Sigmoid colon (tissue), 7 donors: ENCODE measurements at places on chromosomes 16 and 17. TPM values are rescaled to one million over a fixed set of nuclear protein-coding genes. Genes with fewer than 3 reads are reported as not detected.

GRCh38 chr17:77281904-77282367 is 141.2 kb downstream of the SEC14L1 start:
- DNase-seq: no peak
- H3K4me1 ChIP-seq: no peaks in the 10 kb centered on the region
- H3K27me3 ChIP-seq: no peaks in the 10 kb centered on the region
- peak overlapping the region; percentile 12 for H3K27ac ChIP-seq
- H3K36me3 ChIP-seq: no peaks in the 10 kb centered on the region
- H3K4me3 ChIP-seq: no peak overlapping the region

- DNase-seq: no peak
- H3K27ac ChIP-seq: peak overlapping the region; percentile 42
- no peaks in the 10 kb centered on the region for H3K36me3 ChIP-seq
- H3K4me3 ChIP-seq: peak overlapping the region; percentile 30
- H3K27me3 ChIP-seq: no peaks in the 10 kb centered on the region
- no peaks in the 10 kb centered on the region for H3K4me1 ChIP-seq
Measured at GRCh38 chr17:59753522-59754467, 46.3 kb downstream of the VMP1 start.

DNA sequence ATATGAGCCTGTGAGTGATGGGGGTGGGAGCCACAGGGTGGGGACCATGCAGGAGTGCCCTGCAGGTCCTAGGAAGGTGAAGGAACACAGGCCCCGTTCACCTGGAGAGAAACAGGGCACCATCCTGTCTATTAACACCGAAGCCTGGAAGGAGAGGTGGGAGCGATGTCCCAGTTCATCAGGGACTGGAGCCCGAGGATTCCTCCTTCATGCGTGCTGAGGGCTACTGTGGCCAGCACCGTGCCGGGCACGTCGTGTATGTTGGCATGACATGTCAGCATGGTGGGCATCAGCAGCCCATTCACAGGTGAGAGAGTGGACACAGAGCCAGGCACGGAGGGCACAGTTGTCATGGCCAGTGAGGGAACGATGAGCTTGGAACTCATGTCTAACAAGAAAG is 1.4 kb downstream of the WFIKKN2 start:
- H3K4me3 ChIP-seq: no peak overlapping the region
- H3K4me1 ChIP-seq: no peaks in the 10 kb centered on the region
- no peak for DNase-seq
- H3K27me3 ChIP-seq: no peaks in the 10 kb centered on the region
- H3K36me3 ChIP-seq: no peaks in the 10 kb centered on the region

DNA sequence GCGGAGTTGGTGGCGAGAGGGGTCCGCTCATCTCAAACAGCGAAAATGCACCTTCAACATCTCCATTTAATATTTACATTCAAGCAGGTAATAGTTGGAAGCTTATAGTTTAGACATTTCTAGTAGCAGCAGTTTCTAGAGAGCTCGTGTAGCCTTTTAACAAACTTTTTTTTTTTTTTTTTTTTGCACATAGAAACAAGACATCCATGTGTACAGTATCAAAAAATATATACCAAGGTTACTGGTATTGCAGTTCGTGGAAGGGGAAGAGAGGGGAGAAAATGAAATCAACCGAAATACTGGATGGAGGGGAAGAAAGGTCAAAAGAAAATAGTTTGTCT is 6.2 kb downstream of the CBX4 start:
- no peak overlapping the region for H3K27ac ChIP-seq
- peaks cover 30% of the 10 kb centered on the region for H3K27me3 ChIP-seq
- peaks cover 9% of the 10 kb centered on the region for H3K36me3 ChIP-seq

GRCh38 chr17:63445571-63445953 is 544 bp downstream of the CYB561 start:
- no peaks in the 10 kb centered on the region for H3K27me3 ChIP-seq
- H3K36me3 ChIP-seq: no peaks in the 10 kb centered on the region
- H3K27ac ChIP-seq: peak overlapping the region; percentile 75
- peak overlapping the region; percentile 59 for H3K4me3 ChIP-seq

DNA sequence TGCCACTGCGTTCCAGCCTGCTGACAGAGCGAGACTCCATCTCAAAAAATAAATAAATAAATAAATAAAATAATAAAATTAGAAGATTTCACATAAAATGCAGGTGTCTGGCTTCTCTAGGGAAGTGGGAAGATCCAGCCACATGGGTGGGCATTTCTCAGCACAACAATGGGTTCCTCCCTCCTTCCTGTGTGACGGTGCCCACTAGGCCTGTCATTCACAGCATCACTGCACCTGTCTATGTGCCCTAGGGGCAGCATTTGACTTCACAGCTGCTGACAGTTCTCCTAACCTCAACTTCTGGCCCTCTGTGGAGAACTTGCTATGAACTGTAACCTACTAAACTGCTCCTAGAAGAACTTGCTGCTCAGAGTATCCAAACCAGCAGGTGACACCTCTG is 3.0 kb downstream of the ABHD15 start:
- peaks cover 15% of the 10 kb centered on the region for H3K4me1 ChIP-seq
- no peak overlapping the region for H3K27ac ChIP-seq
- no peaks in the 10 kb centered on the region for H3K36me3 ChIP-seq
- H3K4me3 ChIP-seq: no peak overlapping the region

DNA sequence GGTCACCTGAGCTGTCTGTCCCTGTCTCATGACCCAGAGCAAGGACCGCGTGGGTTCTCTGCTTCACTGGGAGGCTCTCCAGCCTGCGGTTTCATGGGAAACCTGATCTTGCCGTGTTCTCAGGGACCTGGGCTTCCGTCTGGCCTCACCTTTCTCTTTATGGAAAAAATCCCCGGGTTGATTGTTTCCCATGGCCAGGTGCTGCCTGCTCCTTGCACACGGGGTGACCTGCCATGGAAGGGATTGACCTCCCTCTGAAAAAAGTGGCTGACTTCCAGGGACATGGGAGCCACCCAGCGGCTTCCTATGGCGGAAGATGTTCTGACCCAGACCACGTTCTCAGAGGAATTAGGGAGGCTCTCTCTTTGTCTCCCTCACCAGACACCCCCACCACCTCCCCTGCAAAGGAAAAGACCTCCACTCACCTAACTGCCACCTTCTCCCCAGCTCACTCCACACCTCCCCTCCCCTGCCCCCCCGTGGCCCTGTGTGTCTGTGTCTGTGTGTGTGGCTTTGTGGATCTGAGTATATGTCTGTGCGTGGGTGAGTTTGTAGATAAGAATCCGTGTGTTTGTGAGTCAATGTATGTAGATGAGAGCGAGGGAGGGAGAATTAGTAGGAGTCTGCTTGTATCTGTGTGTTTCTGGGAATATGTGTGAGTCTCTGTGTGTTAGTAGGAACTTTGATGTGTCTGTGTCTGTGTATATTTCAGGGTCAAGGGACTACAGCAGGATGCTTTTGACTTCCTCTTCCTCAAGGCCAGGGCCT is 154.6 kb downstream of the NTN1 start:
- no peaks in the 10 kb centered on the region for H3K4me1 ChIP-seq
- H3K27me3 ChIP-seq: no peaks in the 10 kb centered on the region
- no peak overlapping the region for H3K27ac ChIP-seq
- DNase-seq: no peak
- H3K36me3 ChIP-seq: peaks cover 7% of the 10 kb centered on the region

DNA sequence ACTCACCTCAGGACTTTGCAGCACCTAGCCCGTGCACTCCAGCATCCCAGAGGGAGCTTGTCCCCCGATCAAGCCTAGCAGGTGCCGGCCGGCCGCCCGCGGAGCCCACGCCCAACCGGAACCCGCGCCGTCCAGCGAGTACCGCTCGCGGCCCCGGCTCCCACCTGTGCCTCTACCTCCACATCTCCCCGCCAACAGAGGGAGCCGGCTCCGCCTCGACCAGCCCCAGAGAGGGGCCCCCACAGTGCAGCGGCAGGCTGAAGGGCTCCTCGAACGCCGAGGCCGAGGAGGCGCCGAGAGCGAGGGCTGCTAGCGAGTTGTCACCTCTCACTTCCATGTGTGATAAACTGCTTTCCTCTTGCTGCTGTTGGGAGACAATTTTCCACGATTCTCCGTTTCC is 41.1 kb upstream of the DHRS7B start:
- DNase-seq: no peak
- H3K27ac ChIP-seq: no peak overlapping the region
- no peaks in the 10 kb centered on the region for H3K27me3 ChIP-seq
- H3K36me3 ChIP-seq: no peaks in the 10 kb centered on the region
- no peaks in the 10 kb centered on the region for H3K4me1 ChIP-seq

GRCh38 chr17:46877466-46877865 is 26.1 kb downstream of the WNT9B start:
- H3K36me3 ChIP-seq: no peaks in the 10 kb centered on the region
- no peaks in the 10 kb centered on the region for H3K4me1 ChIP-seq
- peak; percentile 72 for DNase-seq

Gene HID1
- polyA plus RNA-seq: 33.8 TPM

Gene CACNG3
- not detected for polyA plus RNA-seq

Gene ZSCAN10
- not detected for polyA plus RNA-seq

Gene CMTM2
- polyA plus RNA-seq: not detected

Gene KRT33A
- not detected for polyA plus RNA-seq

Gene NATD1
- polyA plus RNA-seq: 4.5 TPM
